ENCODE measurements at places on chromosomes 1 and 21. TPM values are rescaled to one million over a fixed set of nuclear protein-coding genes. Genes with fewer than 3 reads are reported as not detected.

TOMM20 gene
- 84.1 TPM for total RNA-seq

- peak; percentile 26 for DNase-seq
Observed at GRCh38 chr1:24199291-24199900, 12.3 kb upstream of the IFNLR1 start.

DNA sequence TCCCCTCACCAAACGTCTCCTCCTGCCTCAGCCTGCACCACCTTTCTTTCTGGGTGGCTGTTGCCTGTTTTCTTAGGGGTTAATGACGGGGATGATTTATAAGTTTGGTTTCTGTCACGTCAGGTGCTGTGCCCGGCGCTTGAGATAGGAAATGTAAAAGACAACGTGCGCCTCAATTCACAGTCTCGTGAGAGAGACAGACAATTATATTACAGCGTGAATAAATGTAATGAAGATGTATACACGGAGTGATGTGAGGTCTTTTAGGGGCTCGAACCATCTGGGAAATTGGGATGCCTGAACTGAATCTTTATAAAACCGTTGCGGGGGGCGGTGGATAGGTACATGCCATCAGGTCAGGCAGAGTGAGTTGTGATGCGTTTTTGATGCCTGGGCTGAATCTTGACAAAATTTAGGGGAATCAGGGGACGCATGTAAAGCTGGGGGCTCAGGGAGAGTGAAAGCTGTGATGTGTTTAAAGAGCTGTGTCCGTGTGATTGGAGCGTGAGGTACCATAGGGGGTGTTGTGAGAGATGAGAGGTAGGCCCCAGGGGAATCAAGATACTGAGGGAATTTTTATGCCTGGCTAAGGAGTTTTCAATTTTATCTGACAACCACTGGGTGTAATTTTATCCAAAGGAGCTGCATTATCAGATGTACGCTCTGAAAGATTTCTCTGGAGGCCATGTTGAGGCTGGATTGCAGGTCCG is 831 bp downstream of the TIPRL start:
- DNase-seq: no peak

CASQ1 gene
- 39.2 TPM for total RNA-seq

C1orf94 gene
- total RNA-seq: not detected

CYP4A22 gene
- total RNA-seq: not detected

- no peak for DNase-seq
Observed at GRCh38 chr1:225811622-225812487, 1.9 kb downstream of the EPHX1 start.

TAS1R1 gene
- not detected for total RNA-seq

Measured in left ventricle myocardium inferior (tissue), 1 donor.